SHP77 (cell line): ENCODE measurements at places on chromosomes 1 and 21.

DNA sequence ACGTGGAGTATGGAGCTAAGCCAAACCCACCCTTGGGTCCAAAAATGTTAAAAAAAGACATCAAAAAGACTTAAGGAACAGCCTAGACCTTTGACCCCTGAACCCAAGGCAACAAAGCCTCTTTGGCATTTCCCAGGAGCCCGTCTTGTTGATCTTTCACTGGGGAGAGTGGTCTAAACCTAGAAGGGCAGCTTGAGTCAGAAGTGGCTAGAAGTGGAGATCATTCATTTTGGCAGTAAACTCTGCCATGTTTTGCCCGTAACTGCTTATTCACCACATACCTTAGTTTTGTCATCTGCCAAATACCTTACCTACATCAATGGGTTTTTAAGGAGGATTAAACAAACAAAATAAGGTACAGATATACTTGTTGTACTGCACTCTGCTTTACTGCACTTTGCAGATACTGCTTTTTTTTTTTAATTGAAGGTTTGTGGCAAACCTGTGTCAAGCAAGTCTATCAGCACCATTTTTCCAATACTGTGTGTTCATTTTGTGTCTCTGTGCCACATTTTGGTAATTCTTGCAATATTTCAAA lies 1.7 kb upstream of the CTSE start:
- DNase-seq: no peak

DNA sequence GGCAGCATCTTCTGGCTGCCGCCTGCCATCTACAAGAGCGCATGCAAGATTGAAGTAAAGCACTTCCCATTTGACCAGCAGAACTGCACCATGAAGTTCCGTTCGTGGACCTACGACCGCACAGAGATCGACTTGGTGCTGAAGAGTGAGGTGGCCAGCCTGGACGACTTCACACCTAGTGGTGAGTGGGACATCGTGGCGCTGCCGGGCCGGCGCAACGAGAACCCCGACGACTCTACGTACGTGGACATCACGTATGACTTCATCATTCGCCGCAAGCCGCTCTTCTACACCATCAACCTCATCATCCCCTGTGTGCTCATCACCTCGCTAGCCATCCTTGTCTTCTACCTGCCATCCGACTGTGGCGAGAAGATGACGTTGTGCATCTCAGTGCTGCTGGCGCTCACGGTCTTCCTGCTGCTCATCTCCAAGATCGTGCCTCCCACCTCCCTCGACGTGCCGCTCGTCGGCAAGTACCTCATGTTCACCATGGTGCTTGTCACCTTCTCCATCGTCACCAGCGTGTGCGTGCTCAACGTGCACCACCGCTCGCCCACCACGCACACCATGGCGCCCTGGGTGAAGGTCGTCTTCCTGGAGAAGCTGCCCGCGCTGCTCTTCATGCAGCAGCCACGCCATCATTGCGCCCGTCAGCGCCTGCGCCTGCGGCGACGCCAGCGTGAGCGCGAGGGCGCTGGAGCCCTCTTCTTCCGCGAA lies 3.8 kb downstream of the CHRNB2 start:
- DNase-seq: no peak

DNA sequence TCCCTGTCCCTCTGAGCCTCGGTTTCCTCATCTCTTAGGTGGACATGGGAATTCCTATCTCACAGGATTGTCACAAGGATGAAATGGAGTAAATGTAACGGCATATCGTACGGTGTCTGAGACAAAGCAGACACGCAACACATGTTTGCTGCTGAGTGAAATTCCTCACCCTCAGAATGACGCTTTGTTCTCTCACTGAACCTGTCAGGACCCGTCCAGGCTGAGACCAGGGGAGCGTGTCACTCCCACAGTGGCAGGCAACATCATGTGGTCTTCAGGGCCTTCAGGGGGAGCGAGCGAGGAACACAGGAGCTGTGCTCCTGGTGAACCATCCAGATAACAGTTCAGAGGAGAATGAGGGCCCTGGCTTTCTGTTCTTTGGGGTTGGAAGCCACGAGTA lies 74.2 kb downstream of the TOMM20 start:
- no peak for DNase-seq

GRCh38 chr1:96365076-96365475 lies 356.5 kb upstream of the PTBP2 start:
- DNase-seq: no peak
